ENCODE measurements at places on chromosomes 7 and 10.

DNA sequence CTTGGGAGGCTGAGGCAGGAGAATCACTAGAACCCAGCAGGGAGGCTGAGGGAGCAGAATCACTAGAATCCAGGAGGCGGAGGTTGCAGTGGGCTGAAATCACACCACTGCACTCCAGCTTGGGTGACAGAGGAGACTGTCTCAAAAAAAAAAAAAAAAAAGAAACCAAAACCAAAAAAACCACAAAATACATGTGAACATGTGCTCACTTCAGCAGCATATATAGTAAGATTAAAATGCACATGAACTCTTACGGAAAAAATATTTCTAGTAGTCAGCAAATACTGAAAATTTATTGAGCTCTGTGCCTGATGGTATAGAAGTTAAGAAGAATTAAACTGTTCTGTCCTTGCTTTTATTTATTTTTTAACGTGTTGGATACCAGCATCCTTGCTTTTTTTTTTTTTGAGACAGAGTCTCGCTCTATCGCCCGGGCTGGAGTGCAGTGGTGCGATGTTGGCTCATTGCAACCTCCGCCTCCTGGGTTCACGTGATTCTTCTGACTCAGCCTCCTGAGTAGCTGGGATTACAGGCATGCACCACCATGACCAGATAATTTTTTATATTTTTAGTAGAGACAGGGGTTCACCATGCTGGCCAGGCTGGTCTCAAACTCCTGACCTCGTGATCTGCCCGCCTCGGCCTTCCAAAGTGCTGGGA, 9.6 kb upstream of the ZNF487 start:
- peak; percentile 32 for DNase-seq

GRCh38 chr7:21504021-21504420, 38.8 kb upstream of the DNAH11 start:
- no peak for DNase-seq

DNA sequence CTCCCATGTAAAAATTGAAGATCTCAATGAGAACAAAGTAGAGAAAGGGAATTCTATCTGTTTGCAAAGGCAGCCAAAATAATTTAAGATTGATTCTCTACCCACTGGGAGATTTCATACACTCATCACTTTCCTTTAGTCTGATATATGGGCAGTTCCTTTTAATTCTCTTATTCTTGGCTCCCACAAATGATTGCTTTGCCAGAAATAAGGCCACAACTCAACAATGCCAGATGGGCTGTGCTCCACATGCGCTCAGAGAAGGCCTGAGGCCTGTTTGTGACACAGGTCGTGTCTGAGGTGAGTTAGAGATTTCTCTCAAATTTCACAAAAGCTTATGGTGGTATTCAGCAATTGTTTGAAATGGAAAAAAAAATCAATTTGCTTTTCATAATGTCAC, 501.9 kb upstream of the SEMA3D start:
- DNase-seq, result no peak

DNA sequence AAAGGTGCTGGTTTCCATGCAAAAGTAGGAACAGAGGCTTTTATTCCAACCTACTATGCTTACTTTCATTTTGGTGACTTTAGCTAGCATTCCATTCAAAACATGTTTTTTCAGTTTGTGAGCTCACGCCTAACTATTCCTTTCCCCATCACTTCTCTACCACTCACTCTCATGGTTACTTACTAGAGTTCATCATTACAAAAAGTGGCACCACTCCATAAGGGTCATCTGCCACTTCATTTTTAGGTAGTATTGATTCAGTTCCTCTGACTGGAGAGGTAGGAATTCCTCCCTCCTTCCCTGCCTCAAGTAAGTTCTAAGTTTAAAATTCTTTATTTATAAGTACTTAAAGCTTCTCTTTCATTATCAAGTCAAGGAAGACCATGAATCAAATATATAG, 543.1 kb downstream of the HTR7 start:
- no peak for DNase-seq

GRCh38 chr7:36533717-36534116, 144.1 kb downstream of the ANLN start:
- no peak for DNase-seq

GRCh38 chr10:62426086-62426485, 51.9 kb downstream of the ZNF365 start:
- peak; percentile 23 for DNase-seq

GRCh38 chr10:43419997-43420368, 11.0 kb upstream of the HNRNPF start:
- no peak for DNase-seq

DNA sequence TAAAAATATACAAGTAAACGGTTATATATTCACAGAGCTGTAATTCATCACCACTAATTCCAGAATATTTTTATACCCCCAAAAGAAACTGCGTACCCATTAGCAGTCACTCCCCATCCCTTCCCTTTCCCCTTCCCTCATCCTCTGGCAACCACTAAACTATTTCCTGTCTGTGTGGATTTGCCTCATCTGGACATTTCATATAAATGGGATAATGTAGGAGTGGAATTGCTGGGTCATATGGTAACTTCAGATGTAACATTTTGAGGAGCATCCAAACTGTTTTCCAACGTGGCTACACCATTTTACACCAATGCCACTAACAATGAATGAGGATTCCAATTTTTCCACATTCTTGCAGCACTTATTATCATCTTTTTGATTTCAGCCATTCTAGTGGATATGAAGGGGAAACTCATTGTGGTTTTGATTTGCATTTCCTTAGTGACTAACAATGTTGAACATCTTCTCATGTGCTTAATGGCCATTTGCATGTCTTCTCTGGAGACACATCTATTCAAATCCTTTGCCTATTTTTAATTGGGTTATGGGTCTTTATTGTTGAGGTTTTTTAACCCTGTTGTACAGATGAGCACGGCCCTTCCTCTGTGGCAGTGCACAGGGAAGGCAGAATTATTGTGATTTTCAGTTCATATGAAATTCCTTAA, 79.2 kb downstream of the RBM20 start:
- DNase-seq, result no peak

- DNase-seq, result no peak
Measured at GRCh38 chr10:34078745-34079470, 736.2 kb downstream of the PARD3 start.

DNA sequence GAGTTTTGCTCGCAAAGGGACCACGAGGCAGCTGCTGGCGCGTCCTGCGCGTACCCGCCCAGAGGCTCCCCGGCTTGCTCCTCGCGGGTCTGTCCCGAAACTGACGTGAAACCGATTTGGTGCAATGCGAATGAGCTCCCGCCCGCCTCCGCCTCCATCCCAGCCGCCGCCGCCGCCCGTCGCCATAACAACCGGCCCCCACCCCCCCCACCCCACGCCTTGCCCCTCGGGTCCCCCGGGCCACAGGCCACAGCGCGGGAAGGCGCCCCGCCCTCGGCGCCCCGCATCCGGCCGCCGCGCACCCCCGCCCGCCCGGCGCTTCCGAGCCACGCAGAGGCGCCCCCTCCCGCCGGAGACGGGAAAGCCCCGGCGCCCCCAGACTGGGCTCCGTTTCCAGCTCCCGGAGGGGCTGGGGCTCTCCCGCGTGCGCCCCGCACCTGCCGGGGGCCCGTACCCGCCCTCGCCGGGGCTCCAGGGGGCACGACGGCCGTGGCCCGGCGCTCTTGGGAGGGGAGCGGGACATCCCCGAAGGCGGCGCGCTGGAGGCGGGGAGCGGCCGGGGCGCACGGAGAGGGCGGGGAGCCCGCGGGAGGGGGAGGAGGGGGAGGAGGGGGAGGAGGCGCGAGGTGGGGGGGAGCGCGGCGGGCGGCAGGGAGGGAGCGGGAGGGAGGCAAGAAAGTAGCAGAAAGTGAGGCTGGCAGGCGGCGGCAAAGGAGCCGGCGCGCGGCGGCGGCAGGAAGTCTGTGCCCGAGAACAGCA, at the start of gene CAMK1D:
Gene CAMK1D, plus strand, starts transcription at position 678 of the 759 bp plus-strand sequence.
- peak; percentile 87 for DNase-seq

- no peak for DNase-seq
Measured at GRCh38 chr10:4385231-4385870, 440.7 kb upstream of the AKR1E2 start.

DNA sequence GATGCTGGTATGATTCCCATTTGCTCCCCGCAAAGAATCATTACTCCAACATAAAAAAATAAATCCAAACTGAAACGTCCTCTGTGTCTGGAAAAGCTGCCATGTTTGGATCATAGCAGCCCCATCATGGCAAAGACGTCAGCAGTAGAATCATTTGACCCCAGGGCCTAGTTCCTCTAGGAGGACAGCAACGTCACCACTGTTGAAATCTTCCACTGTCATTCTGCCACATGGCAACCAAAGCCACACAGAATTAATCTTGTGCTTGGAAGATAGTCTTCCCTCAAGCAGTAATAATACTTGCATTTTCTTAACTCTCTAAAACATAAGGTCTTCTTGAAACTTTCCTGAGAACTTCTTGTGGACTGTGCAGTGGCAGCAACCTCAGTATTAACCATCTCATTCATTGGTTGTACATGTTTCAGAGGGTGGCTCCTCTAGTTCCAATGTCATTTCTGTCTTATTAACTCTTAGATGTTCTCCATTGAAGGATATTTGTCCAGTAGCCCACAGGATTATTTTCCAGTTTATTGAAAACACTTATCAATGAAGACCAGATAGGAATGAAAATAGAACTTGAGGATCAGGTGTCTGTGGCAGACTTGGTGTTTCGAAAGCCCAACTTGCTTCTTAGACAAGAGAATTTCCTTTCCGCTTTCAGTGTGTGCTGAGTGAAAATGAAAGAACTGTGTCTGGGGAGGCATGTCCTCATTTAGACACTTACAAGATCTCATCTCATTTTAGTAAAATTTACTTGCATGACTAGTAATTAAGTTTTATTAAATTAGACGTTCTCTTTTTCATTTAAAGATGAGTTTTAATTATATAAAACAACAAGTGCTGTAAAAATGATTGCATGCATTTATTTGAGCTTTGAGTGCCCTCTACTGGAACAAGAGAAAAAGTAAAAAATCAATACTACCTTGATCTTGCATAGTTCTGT, 28.9 kb upstream of the INHBA start:
- no peak for DNase-seq

DNA sequence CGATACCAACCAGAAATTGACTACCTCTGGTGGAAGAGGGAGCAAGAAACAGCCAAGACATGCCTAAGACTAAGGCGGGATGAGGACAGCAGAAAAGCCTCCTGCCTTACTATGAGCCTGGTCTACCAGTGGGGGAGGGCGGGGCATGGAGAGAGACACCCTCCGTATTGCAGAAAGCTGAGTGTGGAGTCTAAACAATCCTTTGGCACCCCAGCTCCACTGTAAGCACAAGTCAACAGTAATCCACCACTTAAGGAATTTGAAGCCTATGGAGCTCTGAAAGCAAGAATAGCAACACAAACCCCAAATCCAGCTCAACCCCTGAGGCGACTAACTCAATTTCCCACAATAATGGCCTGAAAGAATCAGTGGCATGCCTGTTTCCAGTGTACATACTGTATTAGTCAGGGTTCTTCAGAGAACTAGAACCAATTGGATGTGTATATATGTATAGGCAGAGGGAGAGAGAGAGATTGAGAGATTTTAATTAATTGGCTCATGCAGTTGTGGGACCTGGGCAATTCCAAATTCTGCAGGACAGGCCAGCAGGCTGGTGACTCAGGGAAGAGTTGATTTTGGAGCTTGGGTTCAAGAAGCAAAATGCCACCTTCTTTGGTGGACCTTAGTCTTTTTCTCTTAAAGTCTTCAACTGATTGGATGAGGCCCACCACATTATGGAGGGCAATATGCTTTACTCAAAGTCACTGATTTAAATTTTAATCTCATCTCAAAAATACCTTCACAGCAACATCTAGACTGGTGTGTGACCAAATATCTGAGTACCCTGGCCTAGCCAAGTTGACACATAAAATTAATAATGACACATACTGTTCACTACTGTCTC, 13.5 kb downstream of the PPIF start:
- no peak for DNase-seq

GRCh38 chr7:130421684-130422083, 19.1 kb downstream of the CEP41 start:
- DNase-seq, result no peak

DNA sequence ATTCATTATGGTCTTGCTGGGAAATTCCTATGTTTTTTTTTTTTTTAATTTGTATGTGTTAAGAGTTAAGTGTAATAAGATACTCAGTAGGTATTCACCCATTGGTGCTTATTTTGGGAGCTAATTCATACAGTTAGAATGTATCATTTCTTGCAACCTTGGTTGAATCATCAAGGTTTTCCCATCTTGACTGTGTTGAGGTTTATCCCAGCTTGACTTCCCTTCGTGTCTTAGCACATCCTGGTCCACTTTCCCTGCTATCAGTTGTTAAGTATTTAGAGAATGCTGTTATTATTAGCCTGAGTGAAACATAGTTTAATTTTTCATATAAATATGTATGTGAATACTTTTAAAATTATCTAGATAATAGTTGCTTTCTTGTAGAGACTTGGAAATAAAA, 20.8 kb downstream of the RALA start:
- DNase-seq, result no peak

GRCh38 chr7:111756687-111757178, 194.4 kb upstream of the IMMP2L start:
- DNase-seq, result no peak

DNA sequence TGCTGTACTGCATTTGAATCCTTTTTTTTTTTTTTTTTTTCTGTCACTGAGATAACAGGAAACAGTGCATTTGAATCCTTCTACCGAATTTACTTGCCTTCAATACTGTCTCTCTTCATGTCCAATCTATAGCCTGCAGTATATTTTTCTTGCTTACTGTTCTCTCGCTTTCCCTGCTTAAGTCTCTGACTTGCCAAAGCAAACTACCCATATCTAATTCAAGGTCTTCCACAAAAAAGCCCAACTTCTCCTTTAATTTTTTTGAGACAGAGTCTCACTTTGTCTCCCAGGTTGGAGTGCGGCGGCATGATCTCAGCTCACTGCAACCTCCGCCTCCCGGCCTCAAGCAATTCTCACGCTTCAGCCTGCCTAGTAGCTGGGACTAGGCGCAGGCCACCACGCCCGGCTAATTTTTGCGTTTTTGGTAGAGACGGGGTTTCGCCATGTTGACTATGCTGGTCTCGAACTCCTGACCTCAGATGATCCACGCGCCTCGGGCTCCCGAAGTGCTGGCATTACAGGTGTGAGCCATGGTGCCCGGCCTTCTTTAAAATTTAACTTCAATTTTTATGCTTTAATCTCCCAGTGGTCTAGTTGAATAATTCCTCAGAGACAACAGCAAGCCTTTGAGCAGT, 882 bp downstream of the PDCD11 start:
- peak; percentile 12 for DNase-seq

DNA sequence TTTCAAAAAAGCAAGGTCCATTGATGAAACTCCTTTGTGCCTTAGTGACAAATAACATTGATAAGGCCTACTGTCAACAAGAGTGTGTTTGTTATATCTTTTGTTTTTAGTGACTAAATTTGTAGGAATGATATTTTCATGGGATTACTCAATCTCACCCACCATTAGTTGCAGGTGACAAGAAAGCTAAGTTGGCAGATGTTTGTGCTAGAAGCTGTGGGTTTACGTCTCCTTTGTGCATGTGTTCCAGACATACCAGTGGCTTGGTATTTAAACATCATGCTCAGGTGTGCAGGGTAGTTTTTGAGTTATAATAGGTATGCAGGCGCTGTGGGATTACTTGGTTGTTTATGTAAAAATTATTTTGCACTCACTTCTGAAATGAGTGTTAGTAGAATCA, 178.6 kb downstream of the ANKRD30A start:
- no peak for DNase-seq

GRCh38 chr7:129773328-129773731, 161.8 kb downstream of the NRF1 start:
- DNase-seq, result no peak

- no peak for DNase-seq
Measured at GRCh38 chr7:116431787-116432526, 67.6 kb upstream of the CAV2 start.

All from stimulated activated naive CD4-positive, alpha-beta T cell treated with Interleukin-2 at 50 U/mL for 16 hours (primary cell).